ENCODE measurements at places on chromosomes 16 and 17.

DNA sequence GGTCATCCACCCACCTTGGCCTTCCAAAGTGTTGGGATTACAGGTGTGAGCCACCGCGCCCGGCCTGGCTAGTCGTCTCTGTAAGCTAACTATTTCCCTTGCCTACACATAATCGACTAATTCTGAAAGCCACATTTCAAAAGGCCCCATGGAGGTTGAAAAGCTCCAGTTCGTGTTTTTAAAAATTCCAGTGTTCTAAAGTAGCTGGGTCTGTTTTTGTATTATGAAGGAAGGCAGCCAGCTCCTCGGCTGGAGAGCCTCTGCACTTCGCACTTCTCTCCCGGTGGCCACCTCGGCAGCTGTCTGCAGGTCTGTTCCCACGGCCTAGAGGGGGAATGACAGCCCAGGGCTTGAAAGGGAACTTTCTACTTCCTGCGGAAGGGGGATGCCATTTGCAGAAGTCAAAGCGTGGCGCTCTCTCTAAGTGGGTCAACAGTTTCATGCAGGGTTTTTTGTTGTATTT is 16.9 kb downstream of the HASPIN start:
- DNase-seq: no peak

DNA sequence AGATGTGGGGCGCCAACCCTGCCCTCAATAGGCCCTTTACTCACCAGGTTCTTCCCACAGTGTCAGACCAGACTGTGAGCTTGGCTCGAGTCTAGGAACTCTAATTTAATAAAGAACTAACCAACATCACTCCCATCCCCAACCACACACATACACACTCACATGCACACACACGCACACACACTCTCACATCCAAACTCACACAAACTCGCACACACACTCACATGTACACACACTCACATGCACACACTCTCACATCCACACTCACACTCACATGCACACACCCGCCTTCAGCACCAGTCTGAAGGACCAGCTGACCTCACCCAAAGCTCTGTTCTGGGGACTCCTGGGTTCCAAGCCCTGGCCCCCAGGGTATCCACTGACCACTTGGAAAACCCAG is 63.8 kb downstream of the COG7 start:
- DNase-seq: no peak

- DNase-seq: no peak
These were observed 1.1 kb downstream of the SPECC1 start for GRCh38 chr17:20010099-20010863.

- DNase-seq: no peak
These were observed 80.8 kb upstream of the NOL11 start for GRCh38 chr17:67636834-67637520.

DNA sequence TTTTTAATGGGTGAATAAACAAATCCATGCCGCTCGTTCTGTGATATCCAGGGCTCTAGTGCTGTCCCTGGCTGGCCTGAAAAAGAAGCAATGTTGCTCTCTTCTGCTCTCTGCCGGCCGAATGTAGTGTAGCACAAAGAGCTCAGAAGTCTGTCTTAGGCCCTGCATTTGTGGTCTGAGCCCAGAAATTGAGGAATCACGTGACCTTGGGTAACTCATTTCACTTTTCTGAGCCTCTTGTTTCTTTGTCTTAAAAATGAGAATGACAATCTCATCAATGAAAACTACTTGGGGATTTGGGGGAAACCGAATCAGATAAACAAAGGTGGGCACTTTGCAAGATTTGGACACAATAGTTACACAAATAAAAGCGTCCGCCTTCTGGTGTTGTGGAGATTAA is 381.6 kb upstream of the ASIC2 start:
- no peak for DNase-seq

- no peak for DNase-seq
These were observed 8.5 kb downstream of the PLA2G15 start for GRCh38 chr16:68253721-68254120.

GRCh38 chr17:58956997-58957724 is 149.5 kb downstream of the TRIM37 start:
- no peak for DNase-seq

GRCh38 chr16:15461376-15461775 is 27.0 kb downstream of the BMERB1 start:
- DNase-seq: no peak

- peak; percentile 87 for DNase-seq
These were observed at the start of gene SPATA20 for GRCh38 chr17:50547035-50547735. SPATA20 (plus strand) TSS chr17:50547174; CDS start chr17:50547209, 35 bp downstream.

GRCh38 chr17:68460146-68460545 is 2.9 kb upstream of the WIPI1 start:
- DNase-seq: no peak

DNA sequence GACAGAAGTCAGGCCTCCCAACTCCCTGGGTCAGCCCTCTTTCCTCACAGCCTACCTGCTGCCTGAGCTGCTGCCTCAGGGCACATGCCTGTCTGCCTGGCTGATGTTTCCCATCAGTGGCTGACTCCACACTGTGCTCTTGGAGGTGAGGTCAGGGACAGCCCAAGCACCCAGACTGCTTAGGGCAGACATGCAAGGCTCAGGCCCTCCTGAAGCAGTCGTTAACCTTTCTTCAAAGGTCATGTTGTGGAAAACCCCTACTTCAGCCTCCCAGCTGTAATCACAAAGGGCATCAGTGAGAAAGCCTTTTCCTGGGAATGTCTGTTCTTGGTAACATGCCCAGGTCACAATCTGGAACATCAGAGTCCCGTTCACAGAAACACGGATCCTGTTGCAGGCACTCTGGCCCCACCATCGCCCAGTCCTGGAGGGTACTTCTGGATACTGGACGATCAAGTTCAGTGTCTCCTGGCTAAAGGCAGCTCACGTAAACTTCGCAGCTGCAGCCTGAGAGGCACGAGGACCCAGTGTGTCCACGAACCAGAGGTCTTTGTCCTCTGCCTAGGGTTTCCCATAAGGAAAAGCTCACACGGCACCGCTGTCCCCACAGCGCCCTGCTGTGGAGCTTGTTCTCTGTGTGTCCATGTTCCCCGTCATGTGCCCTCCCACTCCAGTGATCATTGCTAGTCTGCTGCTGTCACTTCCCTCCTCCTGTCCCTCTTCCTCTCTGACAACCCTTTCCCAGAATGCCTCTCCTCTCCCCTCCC is 54.9 kb downstream of the GNAO1 start:
- DNase-seq: no peak

- DNase-seq: no peak
These were observed 144.3 kb upstream of the TNRC6C start for GRCh38 chr17:77814091-77814772.

DNA sequence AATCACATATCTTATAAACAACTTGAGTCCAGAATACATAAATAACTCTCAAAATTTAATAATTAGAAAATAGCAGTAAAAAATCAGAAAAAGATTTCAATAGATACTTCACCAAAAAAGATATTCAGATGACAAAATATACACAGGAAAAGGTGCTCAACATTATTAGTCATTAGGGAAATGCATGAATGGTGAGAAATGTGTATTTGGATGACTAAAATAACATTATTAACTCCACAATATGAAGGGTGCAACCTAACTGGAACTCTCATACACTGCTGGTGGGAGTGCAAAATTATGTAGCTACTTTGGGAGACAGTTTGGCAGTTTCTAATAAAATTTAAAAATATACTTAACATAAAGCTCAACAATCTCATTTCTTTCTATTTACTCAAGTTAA is 262.3 kb upstream of the AXIN2 start:
- no peak for DNase-seq

DNA sequence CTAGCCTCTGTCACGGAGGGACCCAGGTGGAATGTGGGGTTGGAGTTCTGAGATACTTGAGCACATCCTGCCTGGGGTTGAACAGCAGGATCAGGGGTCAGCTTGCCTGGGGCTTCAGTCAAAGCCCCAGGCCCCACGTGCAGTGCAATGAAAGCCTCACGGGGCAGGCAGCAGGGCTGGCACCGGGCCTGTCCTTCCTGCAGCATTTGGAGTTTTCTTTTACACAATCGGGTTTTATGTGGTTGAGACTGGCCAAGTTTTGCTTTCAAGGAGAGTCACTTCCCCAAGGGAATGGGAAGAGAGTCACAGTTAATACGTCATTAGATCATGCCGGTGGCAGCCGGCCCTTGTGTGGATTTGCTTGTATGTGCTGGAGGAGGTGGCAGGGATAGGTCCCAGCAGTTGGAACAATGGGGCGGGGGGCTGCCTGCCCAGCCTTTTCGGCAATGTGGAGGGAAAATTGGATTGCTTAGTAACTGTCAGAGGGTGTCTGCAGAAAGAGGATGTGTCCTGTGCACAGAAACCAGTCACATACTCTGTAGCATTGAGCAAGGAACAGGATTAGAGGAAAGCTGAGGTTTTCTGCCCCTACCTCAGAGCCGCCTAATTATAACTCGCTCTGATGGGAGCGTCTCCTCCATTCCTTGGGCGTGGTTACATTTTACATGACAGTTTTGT is 4.5 kb downstream of the RMI2 start:
- DNase-seq: no peak

- peak; percentile 60 for DNase-seq
These were observed 95.6 kb upstream of the CDYL2 start for GRCh38 chr16:80899809-80900592.

GRCh38 chr17:45288825-45289224 is 26.9 kb upstream of the SPATA32 start:
- no peak for DNase-seq

DNA sequence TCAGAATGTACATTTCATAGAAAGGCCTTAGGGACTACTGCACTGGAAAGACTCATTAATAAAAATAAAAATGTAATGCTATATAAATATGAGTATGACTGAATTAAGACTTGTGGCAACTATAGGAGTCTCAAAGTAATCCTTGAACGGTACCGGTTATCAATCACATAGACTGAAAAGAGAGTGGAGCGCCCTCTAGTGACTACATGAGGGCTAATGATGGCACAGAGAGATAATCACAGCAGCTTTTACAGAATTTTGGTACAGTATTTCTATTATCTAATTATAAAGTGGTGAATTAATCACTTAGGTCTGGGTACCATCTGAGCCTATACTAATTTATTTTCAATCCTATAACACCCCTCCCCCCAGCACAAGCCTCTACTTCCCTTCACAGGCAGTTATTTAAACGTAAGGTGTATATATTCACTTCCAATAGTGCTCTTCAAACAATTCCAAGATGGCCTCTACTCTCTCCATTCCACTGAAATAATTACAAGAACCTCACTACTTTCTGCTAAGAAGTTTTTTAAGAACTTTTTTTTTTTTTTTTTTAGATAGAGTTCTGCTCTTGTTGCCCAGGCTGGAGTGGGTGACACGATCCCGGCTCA is 40.7 kb upstream of the ANKFY1 start:
- no peak for DNase-seq

- no peak for DNase-seq
These were observed 1100.6 kb upstream of the RBFOX1 start for GRCh38 chr16:6232056-6232455.

GRCh38 chr16:53370827-53371226 is 63.4 kb upstream of the RBL2 start:
- no peak for DNase-seq

DNA sequence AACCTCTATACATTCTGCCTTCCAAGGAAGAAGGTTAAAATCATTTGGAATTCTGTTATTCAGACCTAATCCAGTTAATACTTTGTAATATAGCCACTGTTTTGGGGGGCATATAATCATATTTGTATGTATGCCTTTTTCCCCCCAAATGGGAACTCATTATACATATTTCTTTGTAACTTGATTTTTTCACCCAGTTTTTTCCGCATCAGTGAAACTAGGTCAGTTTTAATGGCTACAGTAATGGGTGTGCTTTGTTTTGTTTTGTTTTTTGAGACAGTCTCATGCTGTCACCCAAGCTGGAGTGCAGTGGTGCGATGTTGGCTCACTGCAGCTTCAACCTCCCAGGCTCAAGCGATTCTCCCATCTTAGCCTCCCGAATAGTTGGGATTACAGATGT is 54.9 kb downstream of the WWP2 start:
- DNase-seq: no peak

- DNase-seq: no peak
These were observed 2.9 kb upstream of the P4HB start for GRCh38 chr17:81863123-81863675.

DNA sequence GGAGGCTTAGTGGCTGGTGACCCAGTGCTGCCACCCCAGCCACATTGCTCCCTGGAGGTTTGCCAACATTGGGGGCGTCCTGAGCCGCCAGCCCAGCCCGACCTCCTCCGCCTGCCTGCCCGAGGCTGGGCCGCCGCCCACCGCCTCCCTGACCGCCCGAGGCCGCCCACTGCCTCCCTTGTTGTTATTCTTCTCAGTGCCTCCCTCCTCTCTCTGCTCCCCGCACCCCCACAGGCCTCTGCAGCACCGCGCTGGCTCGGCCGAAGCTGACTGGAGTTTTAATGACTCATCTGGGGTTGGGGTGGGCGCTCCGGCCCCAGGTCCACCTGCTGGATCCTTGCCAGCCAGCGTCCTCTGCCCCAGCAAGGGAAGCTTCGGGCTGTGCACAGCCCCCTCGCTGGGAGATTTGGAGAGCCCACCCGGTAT is 102.5 kb downstream of the RBFOX3 start:
- no peak for DNase-seq

- DNase-seq: no peak
These were observed 185.2 kb downstream of the CPPED1 start for GRCh38 chr16:12618515-12618914.

DNA sequence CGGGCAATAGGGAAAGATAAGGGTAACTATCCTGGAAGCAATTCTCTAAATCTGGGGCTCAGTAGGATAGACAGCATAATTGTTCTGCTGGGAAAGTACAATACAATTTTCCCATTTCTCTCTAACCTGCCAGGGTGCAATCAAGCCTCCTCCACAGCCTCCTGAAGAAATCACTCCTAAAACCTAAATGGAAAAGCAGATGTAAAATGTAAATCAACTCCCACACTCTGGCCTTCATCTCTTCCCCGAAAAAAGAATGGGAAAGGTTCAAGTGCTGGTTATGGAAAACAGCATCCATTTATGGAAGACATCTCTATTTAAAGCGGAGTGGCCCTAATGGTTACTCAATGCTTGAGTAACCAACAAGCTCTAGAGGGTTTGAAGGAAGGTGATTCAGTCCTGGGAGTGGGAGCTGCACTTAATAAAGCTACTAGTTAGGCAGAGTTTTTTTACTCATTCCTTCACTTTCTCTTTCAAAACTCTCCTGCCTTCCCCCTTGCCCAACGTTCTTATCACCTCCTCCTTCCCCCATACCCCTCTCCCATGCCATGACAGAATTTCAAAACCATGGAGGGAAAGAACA is 5.1 kb downstream of the MMD start:
- no peak for DNase-seq

- DNase-seq: no peak
These were observed 80.2 kb downstream of the OR1D5 start for GRCh38 chr17:2983255-2983654.

DNA sequence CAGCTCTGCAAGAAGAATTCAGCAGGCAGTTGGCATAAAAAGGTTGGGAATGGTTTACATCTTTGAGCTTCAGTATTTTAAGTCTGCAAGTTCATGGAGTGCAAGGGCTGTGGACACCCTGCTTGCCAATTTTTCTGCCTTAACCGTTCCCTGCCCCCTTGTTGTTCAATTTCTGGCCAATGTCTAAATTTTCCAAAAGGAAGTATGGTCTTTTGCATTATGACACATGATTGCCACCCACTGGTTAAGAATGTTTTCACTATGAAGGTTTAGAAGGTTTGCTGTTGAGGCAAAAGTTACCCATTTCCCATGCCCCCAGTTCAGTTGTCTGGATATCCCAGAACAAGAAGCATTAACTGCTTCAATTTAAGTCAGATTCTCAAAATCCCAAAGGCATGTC is 441.9 kb downstream of the CDH13 start:
- DNase-seq: no peak

GRCh38 chr17:47615766-47616424 is 33.8 kb upstream of the KPNB1 start:
- no peak for DNase-seq
